ENCODE measurements at places on chromosomes 16 and 17.

- DNase-seq, result no peak
Observed at GRCh38 chr16:61814726-61815347, 221.4 kb downstream of the CDH8 start.

GRCh38 chr17:6670571-6670970 is 19.0 kb downstream of the C17orf100 start:
- no peak for DNase-seq

GRCh38 chr17:31387438-31387837 is 4.0 kb upstream of the RAB11FIP4 start:
- no peak for DNase-seq

DNA sequence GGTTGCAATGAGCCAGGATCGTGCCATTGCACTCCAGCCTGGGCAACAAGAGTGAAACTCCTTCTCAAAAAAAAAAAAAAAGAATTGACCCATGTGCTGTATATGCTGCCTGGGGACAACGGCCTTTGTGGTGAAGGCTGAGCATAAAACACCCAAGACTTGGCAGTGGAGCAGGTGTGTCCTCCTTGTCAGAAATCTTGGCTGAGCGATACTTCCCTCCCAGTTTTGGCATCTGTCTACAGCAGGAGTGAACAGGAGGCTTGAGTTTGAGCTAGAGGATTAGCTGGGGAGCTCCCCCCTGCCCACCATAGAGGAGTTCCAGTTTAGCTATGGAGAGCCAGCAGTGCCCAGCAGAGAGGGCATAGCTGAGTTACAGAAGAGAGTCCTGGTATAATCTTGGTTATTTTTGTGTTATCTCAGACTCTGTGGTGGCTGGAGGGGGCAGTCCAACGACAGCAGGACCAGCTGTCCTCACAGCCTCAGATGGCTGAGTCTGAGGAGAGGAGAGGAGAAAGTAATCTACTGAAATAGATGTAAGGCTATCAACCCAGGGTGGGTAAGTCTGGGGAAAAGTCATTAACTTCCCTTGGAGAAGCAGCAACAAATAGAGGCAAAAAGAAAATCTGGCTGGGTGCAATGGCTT is 18.4 kb downstream of the SP2 start:
- no peak for DNase-seq

GRCh38 chr16:60811051-60811608 is 1225.1 kb downstream of the CDH8 start:
- no peak for DNase-seq

DNA sequence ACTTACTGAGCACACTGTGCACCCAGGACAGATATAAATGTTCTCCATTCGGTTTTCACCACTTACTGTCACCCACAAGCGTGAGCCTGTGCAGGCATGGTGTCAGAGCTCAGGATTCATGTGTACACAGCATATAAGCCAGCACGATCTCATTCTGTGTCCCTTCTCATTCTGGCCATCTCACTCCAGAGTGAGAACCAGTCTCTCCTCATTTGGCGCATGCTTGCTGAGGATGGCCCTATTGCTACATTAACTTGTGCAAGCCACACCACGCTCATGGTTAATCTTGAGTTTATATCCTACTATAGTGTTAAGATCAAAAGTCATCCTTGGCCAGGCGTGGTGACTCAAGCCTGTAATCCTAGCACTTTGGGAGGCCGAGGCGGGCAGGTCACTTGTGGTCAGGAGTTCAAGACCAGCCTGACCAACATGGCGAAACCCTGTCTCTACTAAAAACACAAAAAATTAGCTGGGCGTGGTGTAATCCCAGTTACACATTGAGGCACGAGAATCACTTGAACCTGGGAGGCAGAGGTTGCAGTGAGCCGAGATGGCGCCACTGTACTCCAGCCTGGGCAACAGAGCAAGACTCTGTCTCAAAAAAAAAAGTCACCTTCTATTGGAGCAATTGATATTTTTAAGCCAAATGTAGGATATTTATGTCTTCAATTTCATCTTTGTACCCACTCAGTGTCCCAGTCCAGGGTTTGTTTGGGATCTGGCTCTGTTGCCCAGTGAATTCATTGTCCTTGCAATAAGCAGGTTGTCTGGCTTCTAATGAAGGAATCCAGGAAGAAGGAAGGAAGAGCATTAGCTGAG is 20.9 kb downstream of the SOCS1 start:
- DNase-seq, result no peak

DNA sequence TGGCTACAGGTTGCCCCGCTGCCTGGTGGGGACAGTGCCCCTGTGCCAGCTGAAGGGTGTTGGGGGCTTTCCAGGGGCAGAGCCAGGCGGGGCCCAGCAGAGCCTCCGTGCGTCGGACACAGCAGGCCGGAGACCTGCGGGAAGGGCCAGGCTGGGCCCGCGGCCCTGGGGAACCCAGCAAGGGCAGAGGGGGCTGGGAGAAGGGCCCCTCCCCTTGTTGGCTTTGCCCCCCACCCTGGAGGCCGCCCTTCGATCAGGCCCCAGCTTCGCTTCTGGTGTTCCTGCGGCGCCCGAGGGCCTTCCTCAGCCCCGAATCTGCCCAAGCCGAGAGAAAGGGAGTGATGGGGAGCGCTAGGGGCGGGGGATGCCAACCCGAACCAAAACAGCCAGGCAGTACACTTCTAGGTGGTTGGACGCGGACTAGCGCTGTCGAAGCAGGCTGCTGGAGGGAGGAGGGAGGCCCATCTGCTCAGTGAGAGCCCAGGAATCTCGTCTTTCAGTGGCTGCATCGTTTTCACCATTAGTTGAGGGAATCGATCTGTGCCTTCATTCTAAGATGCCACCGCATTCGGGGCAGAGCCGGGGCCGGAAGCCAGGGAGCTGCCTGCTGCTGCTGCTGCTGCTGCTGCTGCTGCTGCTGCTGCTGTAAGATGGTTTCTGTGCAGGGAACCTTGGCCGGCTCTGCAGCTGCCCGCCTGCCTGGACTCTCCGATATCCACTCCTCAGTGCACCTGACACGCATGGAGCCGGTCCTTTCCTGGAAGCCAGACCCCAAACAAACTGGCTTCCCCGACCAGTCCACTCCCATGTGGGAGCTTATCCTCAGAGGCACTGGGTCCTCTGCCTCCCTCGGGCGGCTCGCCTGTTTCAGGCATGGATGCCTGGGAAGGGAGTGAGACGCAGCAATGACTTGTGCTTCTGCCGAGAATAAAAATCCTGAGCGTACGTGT is 1.7 kb downstream of the JPH3 start:
- no peak for DNase-seq

DNA sequence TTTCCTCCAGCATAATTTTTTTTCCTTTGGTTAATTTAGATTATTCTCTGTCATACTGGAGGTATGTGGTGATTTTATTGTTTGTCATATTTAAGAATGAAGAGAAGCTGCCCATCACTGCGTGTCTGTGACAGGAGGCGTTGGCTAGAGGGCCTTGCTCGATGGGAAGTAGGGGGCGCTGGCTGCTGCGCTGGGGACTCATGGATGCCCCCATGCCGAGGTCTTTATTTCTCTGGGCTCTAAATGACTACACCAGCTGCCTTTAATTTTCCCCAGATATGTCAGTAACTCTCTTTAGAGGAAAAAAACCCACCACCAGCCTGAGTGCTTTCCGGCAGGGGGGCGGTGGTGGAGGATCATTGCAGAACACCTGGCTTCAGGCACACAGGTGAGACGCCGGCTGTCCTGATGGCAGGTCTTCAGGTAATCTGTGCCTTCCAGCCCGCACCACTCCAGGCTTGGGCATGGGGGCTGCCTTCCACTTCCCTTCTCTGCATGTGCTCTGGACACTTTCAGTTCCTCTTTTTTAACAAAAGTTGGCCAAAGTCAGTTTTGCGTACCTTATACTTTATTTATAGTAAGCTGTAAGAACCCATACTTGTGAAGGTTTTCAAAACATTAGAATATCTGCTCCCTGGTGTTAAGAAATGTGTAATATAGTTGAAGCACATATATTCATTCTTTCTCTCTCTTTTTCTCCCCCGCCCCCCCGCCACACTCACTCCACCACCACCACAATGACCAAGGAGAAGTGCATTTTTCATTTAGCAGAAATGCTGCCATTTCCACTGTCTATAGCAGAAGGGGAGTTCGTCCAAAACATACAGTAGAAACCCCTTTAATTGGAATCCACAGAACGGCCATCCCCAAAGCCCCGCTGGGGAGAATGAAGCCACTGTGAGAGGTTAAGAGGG is 192.7 kb downstream of the RPTOR start:
- peak; percentile 84 for DNase-seq

GRCh38 chr17:74332763-74333283 is 6.8 kb downstream of the KIF19 start:
- no peak for DNase-seq

DNA sequence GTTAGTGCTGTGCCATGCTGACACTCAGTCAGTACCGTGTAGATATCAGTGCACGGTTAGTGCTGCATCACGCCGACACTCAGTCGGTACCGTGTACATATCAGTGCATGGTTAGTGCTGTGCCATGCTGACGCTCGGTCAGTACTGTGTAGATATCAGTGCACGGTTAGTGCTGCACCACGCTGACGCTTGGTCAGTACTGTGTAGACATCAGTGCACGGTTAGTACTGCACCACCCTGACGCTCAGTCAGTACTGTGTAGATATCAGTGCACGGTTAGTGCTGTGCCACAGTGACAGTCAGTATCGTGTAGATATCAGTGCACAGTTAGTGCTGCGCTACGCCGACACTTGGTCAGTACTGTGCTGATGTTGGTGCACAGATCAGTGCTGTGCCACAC is 102.8 kb upstream of the ZNF469 start:
- no peak for DNase-seq

DNA sequence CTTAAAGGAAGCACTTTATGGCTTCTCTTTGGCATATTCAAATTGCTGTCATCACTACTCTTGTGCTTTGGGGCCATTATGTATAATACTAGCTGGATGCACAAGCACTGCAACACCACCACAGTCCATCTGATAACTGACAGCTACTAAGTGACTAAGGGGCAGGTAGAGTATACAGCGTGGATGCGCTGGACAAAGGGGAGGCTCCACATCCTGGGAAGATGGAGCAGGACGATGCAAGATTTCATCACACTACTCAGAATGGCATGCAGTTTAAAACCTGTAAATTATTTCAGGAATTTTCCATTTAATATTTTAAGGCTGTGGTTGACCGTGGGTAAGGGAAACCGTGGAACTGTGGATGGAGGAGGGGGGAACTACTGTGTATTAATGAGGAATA is 25.0 kb downstream of the MPRIP start:
- no peak for DNase-seq

- DNase-seq, result no peak
Observed at GRCh38 chr16:11976850-11977375, 379 bp downstream of the SNX29 start.

DNA sequence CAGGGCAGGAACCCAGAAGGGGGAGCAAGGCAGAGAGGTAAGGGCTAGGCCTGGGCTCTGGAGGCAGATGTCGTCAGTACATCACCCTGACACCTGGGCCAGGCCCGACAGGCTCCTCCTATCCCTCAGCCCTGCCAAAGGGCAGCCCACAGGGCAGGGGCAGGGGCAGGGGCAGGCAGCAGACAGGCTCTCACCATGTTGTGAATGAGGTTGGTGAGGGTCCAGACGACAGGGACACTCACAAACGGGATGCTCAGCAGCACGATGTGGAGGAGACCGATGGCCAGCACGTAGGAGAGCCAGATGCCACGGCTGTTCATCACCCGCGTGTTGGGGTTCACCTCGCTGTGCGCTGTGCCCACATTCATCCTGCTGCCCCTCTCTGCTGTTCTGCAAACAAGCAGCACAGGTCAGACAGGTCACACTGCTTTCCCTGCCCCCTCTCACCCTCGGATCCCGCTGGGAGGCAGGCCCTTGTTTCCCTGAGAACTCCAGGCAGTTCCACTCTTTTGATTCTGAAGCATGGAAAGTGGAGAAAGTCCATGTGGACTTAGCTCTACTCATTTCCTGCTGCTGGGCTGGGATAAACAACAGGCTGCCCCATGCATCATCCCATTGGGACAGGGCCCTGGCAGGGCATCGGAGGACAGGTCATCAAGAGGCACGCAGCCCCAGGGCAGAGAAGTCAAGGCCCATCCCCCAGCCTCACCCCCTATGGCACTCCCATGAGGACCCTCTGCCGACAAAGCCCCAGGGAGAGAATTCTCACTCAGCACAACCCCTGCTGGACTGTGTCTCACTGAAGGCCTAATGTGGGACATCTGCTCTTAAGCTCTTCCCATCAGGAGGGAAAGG is 3.3 kb downstream of the ORMDL3 start:
- DNase-seq, result no peak

GRCh38 chr16:85836706-85837582 is 37.4 kb downstream of the COX4I1 start:
- DNase-seq, result no peak

GRCh38 chr16:46918905-46919792 is 35.0 kb downstream of the GPT2 start:
- peak; percentile 76 for DNase-seq

DNA sequence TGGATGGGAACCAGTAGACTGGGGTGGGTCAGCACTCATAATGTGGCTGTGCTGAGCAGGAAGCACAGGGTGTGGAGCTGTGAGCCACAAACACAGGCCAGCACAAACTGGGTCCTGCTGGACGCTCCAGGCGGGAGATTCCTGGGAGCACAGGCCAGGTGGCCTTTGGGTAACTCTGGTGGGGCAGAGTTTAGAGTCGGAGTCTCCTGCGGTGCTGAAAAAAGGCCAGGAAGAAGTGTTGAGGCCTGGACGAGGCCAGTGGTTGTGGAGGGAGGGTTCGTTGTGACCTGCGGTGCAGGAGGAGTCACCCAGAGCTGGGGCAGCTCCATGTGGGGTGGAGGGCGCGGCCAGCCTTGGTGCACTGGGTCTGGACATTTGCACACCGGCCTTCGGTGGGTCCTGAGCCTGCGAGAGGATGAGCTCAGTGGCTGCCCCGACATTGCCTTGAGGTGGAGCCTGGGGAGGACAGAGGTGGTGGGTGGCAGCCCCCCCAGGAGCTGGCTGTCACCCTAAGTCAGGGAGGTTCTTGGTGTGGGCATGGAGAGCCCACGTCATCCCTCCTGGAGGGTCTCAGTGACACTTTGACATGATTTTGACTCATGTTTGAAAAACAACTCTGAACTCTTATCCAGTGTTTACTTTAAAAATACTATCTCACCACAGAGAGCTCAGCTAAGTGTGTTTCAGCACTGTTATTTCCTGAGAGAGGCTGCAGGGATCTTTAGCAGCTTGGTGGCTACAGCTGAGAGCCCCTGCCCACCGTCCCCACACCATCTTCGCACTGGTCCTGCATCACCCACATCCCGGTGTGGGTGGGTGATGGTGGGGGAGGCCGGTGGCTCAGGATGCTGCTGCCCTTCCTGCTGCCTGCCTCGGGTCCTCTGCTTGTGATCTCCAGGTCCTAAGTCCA is 98.7 kb downstream of the NPIPB11 start:
- no peak for DNase-seq

- DNase-seq, result peak; percentile 75
Observed at GRCh38 chr16:54282202-54282927, 4.2 kb downstream of the IRX3 start.

- no peak for DNase-seq
Observed at GRCh38 chr16:74760007-74760767, 14.4 kb downstream of the FA2H start.

GRCh38 chr16:68071518-68071901 is 13.7 kb upstream of the NFATC3 start:
- DNase-seq, result no peak

GRCh38 chr17:50498021-50498874 is 10.0 kb upstream of the MYCBPAP start:
- DNase-seq, result no peak

- peak; percentile 47 for DNase-seq
Observed at GRCh38 chr16:9256196-9256595, 164.8 kb downstream of the HAPSTR1 start.

Data from GM20000 (cell line).